ENCODE measurements at places on chromosomes 5 and 9.

GRCh38 chr9:108609227-108609896, 246.4 kb downstream of the ACTL7B start:
- DNase-seq = no peak

GRCh38 chr5:139312075-139312474, 18.5 kb downstream of the MATR3 start:
- DNase-seq = no peak

GRCh38 chr5:59893429-59894227, at the start of gene PDE4D:
Gene PDE4D, minus strand, starts transcription at chr5:59893726.
- DNase-seq = no peak

GRCh38 chr5:142688281-142688989, 2.5 kb upstream of the FGF1 start:
- no peak for DNase-seq

- no peak for DNase-seq
Observed at GRCh38 chr9:111069183-111069582, 30.9 kb upstream of the LPAR1 start.

DNA sequence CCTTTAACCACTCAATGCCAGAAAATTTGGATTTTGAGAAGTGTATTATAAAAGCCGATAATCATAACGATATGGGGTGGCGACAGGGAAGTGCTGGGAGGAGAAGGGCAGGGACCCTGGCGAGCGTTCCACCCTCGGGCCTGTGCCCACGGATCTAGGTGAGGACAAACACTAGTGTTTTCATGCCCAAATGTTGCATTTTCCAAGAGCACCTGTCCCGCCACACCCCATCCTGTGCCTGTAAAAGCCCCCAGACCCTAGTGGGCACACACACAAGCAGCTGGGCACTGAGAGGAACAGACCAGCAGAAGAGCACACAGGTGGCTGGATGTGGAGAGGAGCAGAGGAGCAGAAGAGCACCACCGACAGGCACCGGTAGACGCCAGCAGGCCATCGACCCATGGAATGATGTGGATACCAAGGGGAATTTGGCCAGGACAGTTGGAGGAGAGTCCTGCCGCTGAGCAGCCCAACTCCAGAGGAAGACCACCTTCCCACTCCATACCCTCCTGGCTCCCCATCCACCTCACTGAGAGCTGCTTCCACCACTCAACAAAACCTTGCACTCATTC, 315.0 kb downstream of the EDIL3 start:
- no peak for DNase-seq

DNA sequence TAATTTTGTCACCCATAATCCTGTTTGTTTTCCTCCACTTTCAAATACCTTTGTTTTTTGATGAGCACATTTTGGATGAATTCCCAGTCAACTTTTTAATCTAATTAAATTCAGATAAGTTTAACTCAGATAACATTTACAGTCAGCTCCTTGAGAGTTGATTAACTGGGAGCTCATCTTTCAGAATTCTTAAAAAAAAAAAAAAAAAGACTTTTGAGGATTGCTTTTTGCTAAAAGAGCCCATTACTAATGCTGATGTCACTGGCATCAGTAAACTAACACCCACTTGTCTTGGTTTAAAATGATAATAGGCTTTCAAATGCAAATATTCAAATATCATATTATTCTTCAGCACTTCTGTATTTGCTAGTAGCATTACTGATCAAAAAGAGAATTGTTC, 47.1 kb upstream of the NFIB start:
- no peak for DNase-seq

DNA sequence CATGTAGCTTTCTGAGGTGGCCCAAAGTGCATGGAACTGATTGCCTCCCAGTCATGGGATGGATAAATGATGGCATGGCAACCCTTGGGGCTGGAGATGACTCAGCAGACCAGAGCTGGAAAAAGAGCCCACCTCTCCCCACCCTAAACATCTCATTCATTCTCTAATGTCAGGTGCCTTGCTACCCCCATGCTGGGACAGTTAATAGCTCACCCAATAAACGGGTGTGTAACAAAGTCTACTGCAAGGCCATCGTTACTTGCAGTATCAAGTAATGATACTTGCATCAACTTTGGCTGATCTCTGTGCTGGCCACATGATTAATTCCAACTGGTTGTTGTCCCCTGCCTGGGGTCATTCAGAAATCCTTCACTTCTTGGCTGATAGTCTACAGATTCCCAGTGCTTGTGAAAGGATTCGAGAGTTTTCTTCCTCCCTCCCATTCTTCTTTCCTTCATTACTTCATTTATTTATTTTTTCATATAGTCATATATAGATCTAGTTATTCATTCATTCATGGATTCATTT, 122.8 kb upstream of the TRIM32 start:
- no peak for DNase-seq

Measured in NCI-H2029 (cell line).